Hippocampal formation (tissue), 2 donors: ENCODE measurements at places on chromosomes 7 and 10.

DNA sequence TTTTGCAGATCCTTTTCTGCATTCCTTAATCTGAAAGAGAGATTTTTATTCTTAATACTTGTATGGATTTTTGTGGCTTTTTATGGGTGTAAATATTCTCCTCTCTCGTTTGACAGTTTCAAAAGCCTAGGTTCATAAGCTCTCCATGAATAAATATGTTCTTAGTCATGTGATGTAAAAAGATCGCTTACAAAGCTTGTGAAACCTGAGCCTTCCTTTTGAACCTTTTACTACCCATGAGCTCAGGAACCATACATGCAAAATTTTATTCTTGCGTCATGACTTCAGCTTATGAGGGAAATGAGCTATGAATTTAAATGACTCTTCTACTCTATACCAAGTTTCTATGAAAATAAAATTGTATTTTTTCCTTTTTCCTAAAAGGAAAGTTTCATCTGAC lies 98.7 kb downstream of the POLL start:
- no peak for DNase-seq

GRCh38 chr7:33892945-33893344 lies 12.4 kb upstream of the BMPER start:
- DNase-seq = no peak

DNA sequence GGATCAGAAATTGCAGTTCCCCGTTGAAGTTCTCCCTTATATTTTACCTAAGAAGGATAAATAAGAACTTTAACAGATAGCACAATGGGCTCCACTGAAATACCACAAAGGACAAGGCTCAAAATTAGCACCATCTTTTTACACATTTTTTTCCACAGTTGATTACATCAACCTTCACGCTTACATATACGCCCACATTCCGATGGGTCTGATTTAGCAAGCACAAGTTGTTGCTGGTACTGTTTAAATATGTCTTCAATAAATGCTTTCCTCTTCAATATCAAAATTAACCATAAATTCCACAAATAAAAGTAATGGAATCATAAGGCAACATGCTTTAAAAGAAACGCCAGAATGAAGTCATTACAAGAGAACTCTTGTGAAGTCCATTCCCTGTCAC lies 79.5 kb downstream of the NEBL start:
- DNase-seq = no peak

DNA sequence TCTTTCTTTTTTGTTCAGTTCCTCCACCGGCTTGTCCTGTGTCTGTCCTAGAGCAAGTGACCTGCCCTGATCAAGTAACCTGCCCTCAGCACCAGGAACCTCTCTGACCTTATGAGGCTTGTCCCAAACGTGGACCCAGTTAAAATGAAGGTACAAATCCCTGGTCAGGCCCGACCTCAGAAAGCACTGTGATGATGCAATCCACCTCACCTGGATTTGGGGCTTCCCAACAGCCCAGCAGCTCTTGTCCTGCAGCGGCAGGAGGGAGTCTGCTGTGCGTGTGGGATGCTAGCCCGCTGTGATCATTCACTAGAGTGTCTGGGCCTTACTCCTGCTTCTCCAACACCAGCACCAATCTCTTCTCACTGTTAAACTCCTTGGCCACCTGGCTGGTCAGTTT lies 11.2 kb downstream of the COL17A1 start:
- no peak for DNase-seq

DNA sequence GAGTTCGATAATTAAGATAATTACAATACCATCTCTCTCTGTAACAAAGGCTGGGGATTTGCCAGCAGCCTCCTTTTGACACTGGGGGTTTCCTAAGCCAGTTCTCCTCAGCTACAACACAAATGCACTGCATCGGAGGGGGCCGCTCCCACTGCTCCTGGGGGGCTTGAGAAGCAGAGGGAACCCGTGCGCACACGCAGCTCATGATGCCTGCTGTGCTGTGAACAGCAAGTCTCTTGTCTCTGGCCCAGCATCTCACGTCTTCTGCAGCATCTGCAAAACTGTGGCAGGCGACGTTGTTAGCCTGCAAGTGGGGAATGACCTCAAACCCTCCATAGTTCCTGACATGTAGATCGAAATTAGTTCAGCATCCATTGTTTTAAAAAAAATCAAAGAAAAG lies 5.5 kb downstream of the VIPR2 start:
- no peak for DNase-seq

- no peak for DNase-seq
Measured at GRCh38 chr10:117222976-117223692, 17.8 kb upstream of the SLC18A2 start.

GRCh38 chr10:73209705-73210104 lies 37.4 kb downstream of the DNAJC9 start:
- DNase-seq = no peak

GRCh38 chr7:47539398-47540052 lies 42.4 kb downstream of the TNS3 start:
- DNase-seq = no peak

DNA sequence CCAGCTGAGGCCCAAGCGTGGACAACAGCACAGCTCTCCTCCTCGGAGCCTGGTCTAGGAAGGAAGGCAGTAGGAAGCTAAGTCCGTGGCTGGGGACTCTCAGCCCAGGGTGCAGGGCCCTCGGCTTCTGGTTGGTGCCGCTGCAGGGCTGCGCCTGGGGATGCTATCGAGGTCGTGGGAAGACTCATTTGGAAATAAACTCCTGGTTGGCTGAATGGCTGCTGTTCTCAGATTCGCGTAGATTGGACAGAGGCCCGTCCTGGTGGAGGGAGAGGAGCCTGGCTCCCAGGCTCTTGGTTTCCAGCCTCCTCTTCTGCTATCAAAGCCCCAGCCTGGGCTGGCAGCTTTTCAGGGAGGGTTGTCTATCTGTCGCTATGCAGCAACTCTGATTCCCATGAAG lies 152.6 kb upstream of the FZD8 start:
- no peak for DNase-seq

DNA sequence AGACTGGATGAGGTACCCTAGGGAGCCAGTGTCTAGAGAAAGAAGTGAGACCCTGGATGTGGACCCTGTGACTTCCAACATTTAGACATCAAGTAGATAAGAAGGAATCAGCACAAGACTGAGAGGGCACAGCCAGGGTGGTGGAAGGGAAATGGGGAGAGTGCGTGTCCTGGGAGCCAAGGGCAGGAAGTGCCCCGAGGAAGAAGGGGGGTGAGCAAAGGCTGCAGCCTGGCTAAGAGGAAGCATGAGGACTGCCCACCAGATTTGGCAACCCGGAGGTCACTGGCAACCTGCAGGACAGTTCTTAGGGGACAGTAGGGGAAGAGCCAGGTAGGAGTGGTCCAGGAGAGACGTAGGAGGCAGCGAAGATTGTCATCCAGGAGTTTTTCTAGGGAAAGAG lies 14.8 kb downstream of the COL13A1 start:
- no peak for DNase-seq

- DNase-seq = no peak
Measured at GRCh38 chr7:99140813-99141212, 3.1 kb downstream of the SMURF1 start.

- no peak for DNase-seq
Measured at GRCh38 chr10:121800146-121800545, 127.7 kb downstream of the ATE1 start.

GRCh38 chr7:115546790-115547189 lies 483.8 kb downstream of the TFEC start:
- DNase-seq = no peak

GRCh38 chr7:47739891-47740290 lies 158.0 kb upstream of the TNS3 start:
- DNase-seq = no peak

- DNase-seq = no peak
Measured at GRCh38 chr10:22573820-22574569, 140.4 kb downstream of the PIP4K2A start.

DNA sequence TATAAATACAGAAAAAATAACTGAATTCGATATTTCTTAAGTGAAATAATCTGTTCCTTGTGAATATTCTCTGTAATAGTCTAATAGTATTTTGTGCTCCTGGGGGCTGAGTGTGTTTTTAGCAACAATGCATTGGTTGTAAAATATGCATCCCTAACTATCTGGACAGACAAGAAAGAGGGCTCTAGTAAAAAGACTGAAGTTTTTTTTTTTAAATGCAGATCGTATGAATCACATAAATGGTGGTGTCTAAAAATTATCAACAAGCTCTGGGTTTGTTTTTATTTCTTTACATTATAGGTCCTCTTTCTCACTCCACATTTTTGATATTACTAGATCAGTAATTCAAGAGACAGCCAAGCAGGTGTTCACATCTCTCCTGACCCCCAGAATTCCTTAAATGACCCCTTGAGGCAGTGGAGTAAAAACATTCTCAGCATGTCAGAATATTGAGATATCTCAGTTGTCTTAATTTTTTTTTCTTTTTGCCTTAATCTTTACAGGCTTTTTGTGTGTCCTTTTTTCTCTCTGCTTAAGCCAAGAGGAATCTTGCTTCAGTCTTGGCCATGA lies 18.2 kb downstream of the ARID5B start:
- no peak for DNase-seq

- no peak for DNase-seq
Measured at GRCh38 chr10:113326160-113327111, 226.4 kb upstream of the HABP2 start.

DNA sequence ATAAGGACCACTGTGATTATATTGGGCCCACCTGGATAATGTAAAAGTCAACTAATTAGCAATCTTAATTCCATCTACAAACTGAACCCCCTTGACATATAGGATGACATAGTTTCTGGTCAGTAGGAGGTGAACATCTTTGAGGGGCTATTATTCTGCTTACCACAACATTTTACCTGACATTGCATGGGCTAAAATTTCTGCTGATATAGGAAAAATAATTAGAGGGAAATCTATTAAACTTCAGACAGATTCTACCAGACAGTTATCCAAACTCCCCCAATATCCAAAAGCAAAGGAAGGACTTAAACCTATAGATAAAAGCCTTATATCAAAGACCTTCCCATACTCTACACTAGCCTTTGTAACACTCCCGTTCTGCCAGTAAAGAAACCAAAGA lies 443.6 kb downstream of the GRM8 start:
- DNase-seq = no peak

GRCh38 chr10:29746080-29746797 lies 111.5 kb upstream of the SVIL start:
- DNase-seq = no peak

DNA sequence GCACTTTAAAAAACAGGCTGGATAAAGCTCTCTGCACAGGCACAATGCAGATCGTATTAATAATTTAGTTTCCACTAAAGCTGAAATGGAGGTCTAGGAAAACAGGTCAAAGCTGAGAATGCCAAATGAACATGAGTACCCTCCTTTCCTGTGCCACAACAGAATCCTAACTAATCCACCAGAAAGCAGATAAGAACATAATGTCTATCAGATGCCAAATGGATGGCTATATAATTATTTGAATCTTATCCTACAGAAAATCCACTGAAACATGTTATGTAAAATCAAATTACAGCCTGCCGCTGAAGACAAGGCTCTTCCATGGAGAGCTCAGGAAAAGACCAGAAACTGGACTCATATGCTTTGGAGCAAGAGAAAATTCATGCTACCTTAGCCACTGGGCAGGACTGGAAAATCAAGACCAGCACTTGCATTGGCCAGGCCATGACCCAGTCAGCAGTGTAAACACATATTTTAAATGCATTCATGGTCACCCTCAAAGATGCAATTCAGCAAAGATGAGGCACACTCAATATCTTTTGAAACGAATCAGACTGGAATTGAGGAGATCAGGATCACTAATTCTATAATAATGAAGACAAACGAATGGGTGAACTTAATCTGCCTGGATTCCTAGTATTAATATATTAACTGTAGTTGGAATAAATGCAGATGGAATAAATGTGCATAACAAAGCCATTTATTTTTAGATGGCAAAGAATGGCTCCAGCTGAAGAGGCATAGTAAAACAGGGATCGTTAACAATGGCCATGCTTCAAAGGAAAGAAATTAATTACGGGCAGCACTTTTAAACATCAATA lies 13.2 kb downstream of the ANK3 start:
- DNase-seq = no peak

DNA sequence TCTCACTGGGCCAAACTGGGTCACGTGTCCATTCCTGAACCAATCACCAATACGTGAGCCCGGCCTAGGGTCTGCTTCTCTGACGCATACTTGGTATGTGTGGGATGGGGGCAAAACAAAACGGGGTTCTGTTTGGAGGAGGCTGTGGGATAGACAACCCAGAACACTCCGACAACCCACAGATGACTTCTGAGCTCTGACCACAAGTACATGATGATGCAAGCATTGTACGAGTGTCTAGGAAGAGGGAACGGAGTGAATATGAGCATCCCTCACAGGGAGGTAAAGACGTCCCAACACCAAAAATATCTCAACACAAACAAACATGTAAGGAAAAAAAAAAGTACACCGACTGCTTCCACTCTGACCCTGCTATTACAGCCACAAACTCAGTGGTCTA lies 5.6 kb downstream of the DAGLB start:
- DNase-seq = no peak

DNA sequence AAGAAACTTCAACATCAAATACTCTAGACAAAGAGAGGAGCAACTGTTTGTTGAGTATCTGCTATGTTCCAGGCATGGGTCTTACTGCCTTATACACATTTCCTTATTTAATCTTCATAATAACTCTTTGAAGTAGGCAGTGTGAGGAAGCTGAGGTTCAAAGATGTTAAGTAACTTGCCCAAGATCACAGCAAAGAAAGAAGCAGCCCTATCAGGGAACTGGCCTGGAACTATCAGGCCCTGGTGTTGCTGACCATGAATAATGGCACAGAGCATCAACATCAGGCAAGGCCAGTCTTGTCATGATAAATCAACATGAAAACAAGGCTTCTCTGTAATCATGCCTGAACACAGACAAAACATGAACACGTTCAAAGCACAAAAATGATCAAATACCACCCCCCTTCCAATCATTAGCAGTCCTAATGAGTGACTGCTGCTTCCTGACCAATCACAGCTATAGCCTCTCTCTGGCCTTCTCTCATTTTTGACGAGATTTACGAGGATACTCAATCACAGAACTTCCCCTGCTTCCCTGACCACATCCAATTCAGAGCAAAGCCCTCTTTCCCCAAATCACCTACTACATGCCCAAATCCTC lies 2.3 kb downstream of the GSDME start:
- DNase-seq = no peak
